ENCODE measurements at places on chromosomes 13 and 19. TPM values are rescaled to one million over a fixed set of nuclear protein-coding genes. Genes with fewer than 3 reads are reported as not detected.

DNA sequence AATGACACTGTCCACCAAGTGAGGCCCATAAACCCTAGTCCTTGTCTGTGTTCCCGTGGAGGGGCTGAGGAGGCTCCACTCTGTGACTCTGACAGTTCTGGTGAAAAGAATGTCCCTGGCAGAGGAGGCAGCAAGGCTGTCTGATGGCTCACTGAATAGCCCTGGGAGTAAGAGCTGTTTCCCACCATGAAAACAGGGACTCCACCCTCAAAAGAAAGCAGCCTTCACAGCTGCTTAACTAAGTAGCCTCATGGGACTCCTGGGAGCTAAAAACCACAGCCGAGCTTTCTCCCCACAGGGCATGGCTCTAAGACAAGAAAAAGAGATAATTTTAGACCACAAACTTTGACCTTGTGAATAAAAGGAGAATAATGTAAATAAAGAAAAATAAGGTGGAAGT is 135.1 kb upstream of the FRY start:
- no peak for DNase-seq
- H3K27me3 ChIP-seq, result no peaks in the 10 kb centered on the region

Gene PEG3
- not detected for total RNA-seq

DNA sequence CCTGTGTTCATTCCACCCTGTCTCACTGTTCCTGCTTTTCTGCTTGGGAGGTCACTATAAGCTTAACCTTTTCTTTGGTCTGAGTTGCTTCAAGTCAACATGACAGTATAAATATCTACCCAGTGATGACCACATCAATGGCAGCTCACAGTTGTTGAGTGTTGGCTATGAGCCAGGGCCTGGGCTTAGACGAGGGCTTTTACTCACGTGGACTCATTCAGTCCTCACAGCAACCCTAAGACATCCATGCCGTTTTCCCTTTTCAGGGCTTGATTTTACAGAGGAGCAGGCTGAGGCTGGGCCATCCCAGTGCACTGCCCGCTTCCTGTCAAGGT is 10.2 kb upstream of the CCDC97 start:
- peaks cover 49% of the 10 kb centered on the region for H3K36me3 ChIP-seq
- DNase-seq, result no peak
- peak overlapping the region; percentile 99 for H3K27ac ChIP-seq
- H3K27me3 ChIP-seq, result no peaks in the 10 kb centered on the region

DNA sequence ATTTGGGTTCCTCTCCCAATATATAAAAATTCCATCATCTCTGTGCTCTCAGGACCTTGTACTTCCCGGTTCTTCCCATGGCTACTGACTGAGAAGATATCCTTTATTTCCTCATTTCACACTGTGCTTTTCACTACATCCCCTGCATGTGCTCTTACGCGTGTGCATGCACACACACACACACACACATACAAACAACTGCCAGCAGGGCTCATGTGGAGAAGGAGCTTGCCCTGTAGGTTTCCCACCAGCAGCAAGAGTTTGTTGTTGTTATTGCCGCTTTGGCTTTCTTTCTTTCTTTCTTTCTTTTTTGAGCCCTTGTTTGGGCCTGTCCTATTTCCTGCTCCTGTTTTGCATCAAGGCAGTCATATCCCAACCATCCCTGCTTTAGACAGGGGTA is 43.6 kb downstream of the TEX26 start:
- H3K27ac ChIP-seq, result no peak overlapping the region
- H3K27me3 ChIP-seq, result no peaks in the 10 kb centered on the region
- no peaks in the 10 kb centered on the region for H3K36me3 ChIP-seq
- peaks cover 40% of the 10 kb centered on the region for H3K4me1 ChIP-seq
- H3K4me3 ChIP-seq, result no peak overlapping the region
- DNase-seq, result no peak

Gene PIAS4
- total RNA-seq, result 26.3 TPM

Gene ZNF558
- 15.2 TPM for total RNA-seq

- no peak overlapping the region for H3K27ac ChIP-seq
- no peaks in the 10 kb centered on the region for H3K27me3 ChIP-seq
- no peak overlapping the region for H3K4me3 ChIP-seq
- H3K36me3 ChIP-seq, result no peaks in the 10 kb centered on the region
- no peaks in the 10 kb centered on the region for H3K4me1 ChIP-seq
Measured at GRCh38 chr13:35163674-35164073, 221.6 kb downstream of the NBEA start.

Measured in chondrocyte (in vitro differentiated cells).